Activated CD4-positive, alpha-beta T cell treated with anti-CD3 and anti-CD28 coated beads, Interleukin-2, amount 10 ng/mL, durations not matched to agents 24 days and 14 days (primary cell): ENCODE measurements at places on chromosomes 1 and 21. TPM values are rescaled to one million over a fixed set of nuclear protein-coding genes. Genes with fewer than 3 reads are reported as not detected.

DNA sequence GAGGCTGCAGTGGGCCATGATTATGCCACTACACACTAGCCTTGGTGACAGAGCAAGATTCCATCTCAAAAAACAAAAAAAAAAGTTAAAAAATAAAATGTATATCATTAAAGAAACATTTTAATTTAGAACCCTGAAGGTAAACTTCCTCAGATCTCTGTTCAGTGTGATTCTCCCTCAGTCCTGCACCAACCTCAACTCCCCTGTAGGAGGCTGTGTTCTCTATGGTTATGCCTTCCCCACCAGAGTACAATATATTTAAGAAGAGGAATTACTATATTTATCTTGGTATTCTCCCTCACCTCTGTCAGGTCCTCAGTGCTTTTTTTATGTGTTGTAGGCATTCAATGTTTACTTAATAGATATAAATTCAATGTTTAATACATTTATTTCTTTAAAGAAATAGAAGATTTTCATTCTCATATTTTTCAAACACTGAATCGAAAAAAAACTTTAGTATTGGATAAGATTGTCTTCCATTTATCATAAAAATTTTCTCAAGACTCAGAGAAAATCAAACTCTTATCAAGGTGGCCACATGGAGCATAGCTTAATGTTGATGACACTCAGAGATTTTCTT, 4.8 kb upstream of the LRRC8B start:
- no peak overlapping the region for H3K4me3 ChIP-seq
- H3K27me3 ChIP-seq, result no peaks in the 10 kb centered on the region
- peaks cover 2% of the 10 kb centered on the region for H3K36me3 ChIP-seq
- no peak overlapping the region for H3K27ac ChIP-seq
- H3K4me1 ChIP-seq, result peaks cover 38% of the 10 kb centered on the region

DNA sequence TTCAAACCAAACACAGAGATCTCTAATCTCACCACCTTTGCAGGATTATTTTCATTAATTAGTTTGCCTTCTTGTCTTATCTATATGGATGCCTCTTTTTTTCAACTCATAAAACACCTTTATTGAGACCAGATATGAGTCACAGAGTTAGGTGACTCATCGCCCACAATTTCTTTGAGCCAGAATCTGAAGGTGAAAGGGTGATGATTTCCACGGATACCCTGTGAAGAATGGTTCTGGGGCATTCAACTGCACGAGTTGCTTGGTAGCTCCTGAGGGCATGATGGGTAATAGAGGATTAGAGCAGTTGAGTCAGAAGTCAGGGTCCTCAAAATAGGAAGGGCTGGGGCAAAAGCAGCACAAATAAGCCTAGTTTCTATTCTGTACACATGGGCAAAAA, 128.2 kb downstream of the TBX19 start:
- H3K36me3 ChIP-seq, result no peaks in the 10 kb centered on the region
- H3K4me3 ChIP-seq, result peak overlapping the region; percentile 7
- peak overlapping the region; percentile 83 for H3K27ac ChIP-seq
- peak; percentile 90 for DNase-seq

- H3K4me3 ChIP-seq, result no peak overlapping the region
- peaks cover 5% of the 10 kb centered on the region for H3K36me3 ChIP-seq
- no peak overlapping the region for H3K27ac ChIP-seq
- peaks cover 8% of the 10 kb centered on the region for H3K4me1 ChIP-seq
- DNase-seq, result no peak
- H3K27me3 ChIP-seq, result no peaks in the 10 kb centered on the region
These were observed 22.7 kb downstream of the RIT1 start for GRCh38 chr1:155888481-155888880.

DNA sequence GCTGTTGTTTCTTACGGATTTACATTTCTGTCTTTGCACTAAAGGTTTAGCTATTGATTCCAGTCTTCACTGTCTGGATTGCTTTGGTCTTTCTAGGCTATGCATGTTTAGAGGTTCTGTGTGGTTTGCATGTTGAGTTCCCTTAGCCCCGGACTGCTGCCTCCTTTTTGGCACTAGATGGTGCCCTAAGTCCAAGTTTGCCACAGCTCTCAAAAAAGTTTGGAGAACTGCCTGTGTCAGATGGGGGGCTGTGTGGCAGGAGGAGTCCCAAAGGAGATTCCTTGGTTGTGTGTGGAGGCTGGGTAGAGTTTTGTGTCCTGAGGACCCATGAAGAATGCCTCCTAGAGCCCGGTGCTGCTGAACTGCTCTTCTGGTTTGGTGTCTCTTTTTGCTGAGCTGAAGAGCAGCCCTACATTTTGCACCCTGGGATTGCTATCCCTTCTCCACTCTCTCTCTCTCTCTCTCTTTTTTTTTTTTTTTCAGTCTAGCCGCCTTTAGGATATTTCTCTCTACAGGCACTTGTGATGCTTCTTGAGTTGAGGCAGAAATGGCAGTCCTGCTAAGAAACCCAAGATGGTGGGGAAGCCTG, 74.4 kb downstream of the PTGS2 start:
- H3K4me3 ChIP-seq, result no peak overlapping the region
- DNase-seq, result peak; percentile 80
- H3K27me3 ChIP-seq, result peaks cover 44% of the 10 kb centered on the region

Gene AK4
- 135 and 138 TPM in 2 replicates for total RNA-seq
